Anterior cingulate cortex (tissue), 58 donors: ENCODE measurements at places on chromosomes 6 and 20.

- DNase-seq, result no peak
These were observed 2.6 kb downstream of the SS18L1 start for GRCh38 chr20:62146019-62146755.

- DNase-seq, result no peak
These were observed 6.2 kb downstream of the NTSR1 start for GRCh38 chr20:62714799-62715198.

DNA sequence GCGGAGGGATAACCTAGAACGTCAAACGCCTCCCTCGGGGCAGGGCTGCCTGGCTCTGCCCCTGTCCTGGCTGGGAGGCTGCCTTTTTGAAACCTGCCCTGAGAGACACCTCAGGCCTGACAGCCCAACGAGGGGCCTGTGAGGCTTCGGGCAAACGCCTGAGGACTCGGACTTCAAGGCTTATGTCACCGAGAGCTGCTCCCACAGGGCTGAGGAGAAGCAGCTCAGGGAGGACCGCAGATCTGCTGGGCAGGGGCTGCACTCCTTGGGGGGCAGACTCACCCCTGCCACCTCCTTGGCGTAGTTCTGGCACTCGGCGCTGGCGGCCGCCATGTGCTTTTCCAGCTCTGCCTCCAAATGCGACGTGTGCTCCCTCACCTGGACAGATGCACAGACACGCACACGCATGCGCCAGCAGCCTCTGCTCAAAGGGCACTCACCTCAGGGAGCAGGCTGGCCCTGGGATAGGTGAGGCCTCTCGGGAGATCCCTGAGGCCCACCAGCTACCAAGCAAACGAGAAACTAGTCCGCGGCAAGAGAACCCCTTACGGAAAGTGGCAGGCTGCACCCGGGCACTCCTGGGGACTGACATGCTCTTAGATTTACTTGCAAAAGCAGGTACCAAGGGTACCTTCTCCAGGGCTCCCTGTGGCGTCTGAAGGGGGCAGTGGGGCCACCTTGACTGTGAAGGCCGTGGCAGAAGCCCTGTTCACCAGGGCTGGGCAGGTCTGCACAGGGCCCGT, 49.6 kb downstream of the DSTN start:
- no peak for DNase-seq

- DNase-seq, result no peak
These were observed 437.5 kb downstream of the BTBD3 start for GRCh38 chr20:12355185-12355584.

DNA sequence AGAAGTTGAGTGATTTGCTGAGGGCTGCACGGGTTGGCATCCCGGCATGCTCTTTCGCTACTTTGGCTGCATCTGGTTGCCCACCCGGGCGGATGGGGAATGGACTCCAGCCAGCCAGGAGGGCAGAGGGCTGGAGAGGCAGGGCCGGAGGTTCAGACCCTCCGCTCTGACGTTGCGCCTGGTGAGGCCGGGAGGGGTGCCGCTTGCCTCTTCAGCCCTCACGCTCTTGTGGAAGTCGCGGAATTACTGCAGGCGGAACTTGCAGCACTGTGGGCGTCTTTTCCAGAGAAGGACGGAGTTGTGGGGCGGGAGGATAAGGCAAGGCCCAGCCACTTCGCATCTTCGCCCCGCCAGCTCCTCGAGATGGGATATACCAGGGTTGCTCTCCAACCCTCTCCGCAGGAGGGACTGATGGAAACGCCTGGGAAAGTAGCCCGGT, 656 bp downstream of the RTEL1 start:
- DNase-seq, result no peak

DNA sequence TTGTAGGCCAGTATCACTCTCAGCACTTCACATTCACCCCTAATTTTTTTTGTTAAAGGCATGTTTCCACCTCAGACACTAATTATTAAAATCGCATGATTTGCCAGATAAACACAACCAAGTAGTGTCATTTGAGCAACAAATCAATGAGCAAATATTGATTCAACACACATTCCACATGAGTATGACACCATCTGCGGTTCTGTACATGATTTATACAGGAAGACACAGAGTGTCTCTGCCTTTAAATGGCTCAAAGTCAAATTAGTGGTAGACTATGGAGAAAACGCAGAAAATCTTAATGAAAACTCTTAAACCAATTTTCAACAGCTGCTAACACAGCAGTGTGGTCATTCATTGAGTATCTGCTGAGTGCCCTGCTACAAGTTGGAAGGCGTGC, 300.2 kb downstream of the SOX4 start:
- no peak for DNase-seq

GRCh38 chr6:23454080-23454976, 671.7 kb upstream of the NRSN1 start:
- no peak for DNase-seq
